ENCODE measurements at places on chromosomes 3 and 15. TPM values are rescaled to one million over a fixed set of nuclear protein-coding genes. Genes with fewer than 3 reads are reported as not detected.

The ACP3 gene
- 31.8 TPM for polyA plus RNA-seq

The GABRR3 gene
- polyA plus RNA-seq = not detected

DNA sequence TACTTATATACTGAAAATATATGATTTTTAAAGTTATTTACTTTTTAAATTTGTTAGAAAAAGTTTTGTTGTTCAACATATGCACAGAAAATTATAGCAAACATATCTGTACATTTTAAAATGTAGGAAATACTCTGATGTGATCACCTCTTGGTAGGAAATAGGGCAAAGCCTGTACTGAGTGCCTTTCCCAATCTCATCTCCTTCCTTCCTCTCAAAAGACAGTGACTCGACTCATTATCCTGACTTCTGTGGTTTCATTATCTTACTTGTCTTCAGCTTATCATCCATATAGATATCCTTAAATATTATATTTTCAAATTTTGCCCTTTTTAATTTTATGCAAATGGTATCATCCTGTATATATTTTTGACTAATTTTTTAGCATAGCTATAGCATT is 18.4 kb upstream of the ALCAM start:
- no peak for DNase-seq

DNA sequence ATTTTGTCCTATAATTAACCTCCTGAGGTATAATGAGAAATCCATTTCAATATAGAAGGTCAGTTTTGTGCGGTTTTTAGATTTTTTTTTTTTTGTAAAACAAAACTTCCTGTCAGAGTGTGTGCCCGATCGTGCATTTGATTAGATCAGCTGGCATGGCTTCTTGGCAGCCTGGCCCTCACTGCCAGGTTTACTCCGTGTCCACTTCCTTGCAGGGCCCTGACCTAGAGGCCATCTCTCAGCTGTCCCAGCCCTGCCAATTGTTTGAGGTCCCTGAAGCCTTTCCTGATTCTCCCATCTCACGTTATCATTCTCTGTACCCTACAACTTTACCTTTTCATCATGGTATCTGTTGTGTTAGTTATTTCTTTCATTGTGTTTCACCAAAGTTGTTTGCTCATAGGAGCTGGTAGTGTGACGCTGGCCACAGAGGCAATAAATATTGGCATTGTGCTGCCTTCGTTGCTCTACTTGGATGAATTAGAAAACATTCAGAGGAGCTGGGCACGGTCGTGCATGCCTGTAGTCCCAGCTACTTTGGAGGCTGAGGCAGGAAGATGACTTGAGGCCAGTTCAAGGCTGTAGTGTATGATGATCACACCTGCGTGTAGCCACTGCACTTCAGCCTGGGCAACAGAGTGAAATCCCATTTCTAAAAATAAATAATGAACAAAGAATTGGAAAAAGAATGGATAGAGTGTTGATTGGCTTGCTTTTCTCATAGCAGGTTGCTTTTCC is 202.0 kb downstream of the GHSR start:
- DNase-seq = no peak

DNA sequence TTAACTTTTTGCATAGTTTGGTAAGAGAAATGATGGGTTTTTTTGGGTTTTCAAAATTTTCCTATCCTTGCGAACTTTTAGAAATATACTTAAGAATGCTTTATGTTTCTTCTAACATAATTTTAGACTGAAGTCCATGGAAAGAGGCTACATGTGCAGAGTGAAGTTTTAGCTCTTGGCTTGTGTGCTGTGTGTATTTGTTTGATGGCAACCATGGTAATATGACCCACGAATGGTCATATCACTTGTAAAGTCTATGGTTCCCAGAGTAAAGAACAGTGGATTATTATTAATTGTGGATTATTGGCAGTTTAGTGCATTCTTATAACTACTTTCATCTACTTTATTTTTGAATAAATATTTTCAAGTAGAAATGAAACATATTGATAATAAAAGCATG is 124.0 kb upstream of the GOLGA6L4 start:
- DNase-seq = no peak

DNA sequence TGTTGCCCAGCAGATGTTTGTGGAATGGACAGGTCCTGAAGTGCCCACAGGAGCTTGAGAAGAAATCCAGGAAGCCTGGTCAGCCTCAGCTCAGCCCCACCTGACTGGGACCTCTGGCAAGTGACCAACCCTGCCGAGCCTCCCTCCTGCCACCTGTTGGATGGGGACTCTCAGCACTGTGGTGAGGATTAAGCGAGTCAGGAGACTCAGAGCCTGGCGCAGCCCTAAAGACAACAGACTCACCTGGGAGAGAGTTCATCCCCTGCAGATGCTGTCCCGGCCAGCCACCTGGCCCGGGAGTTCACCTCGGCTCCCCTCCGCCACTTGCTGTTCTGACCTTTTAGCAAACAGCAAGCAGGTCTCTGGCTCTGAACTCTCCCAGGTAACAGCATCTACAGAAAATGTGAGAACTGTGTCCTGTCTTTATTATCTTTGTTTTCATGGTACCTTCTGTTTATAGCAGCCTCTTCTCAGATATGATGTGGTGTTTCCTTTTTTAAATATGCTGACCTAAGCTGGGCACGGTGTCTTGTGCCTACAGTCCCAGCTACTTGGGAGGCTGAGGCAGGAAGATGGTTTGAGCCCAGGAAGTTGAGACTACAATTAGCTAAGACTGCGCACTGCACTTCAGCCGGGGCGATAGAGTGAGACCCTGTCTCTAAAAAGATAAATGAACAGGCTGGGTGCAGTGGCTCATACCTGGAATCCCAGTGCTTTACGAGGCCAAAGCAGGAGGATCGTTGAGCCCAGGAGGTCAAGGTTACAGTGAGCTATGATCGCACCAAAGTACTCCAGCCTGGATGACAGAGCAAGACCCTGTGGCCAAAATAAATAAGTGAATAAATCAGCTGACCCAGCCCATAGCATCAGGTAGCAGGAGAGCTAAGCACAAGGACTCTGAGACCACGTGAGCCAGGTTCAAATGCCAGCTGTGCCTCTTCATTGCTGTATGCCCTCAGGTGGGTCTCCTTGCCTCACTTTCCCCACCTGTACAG is 32.4 kb upstream of the SLC6A6 start:
- DNase-seq = no peak

- DNase-seq = no peak
These were observed 320.2 kb downstream of the UNC13C start for GRCh38 chr15:54298396-54298795.

- no peak for DNase-seq
These were observed 456.5 kb upstream of the THRB start for GRCh38 chr3:24951180-24951579.

DNA sequence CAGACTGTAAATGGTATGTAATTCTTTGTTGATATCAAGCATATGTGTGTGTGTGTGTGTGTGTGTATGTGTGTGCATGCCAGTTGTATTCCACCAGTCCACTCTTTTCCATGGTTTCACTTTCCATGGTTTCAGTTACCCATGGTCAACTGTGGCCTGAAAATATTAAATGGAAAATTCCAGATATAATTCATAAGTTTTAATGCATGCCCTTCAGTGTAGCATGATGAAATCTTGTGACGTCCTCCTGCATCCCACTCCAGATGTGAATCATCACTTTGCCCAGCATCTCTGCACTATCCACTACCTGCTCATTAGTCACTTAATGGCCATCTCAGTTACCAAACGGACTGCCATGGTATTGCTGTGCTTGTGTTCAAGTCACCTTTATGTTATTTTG is 215.9 kb downstream of the GBE1 start:
- DNase-seq = no peak

DNA sequence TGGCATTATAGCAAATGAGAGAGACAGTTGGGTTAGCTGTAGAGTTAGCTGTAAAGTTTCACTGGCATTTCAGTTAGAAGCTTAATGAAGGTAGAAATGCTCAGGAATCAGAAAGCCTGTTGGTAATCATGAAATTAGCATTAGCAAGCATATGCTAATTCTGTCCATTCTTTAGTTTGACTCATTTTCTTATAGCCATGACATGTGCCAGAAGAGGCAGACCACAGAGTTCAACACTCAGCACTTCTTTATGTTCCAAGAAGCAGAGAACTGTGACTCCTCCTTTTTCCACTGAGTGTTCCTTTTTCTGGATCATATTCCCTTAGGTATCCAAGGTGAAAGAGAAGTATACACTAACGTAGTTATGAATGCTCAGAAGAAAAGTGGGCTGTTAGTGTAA is 276.2 kb upstream of the SGO1 start:
- no peak for DNase-seq

DNA sequence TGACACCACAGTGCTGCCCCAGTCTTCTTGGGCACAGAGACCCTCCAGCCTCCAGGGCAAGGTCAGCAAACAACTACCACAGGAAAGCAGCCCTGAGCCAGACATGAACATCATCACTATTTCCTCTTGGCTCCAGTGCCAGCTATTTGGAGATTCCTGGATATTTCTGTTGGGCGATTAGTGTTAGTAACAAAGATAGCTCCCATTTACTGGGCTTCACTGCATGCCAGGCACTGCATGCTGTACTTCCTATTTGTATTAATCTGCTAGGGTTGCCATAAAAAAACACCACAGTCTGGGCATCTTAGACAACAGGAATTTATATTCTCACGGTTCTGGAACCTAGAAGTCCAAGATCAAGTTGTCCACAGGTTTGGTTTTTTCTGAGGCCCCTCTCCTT is 255.1 kb upstream of the STT3B start:
- no peak for DNase-seq

DNA sequence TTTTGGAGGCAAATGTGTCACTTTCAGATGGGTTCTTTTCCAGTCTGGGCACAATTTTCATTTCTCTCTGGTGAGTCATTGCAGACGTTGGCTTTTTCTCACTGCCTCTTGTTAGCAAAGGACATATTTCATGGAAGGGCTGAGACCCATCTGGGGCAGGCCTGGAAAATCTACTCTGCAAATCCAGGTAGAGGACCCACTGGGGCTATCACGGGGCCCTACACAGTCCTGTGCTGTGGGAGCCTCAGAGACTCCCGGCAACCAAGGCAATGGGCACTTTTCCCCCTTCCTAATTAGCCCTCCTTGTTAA is 58.0 kb downstream of the HRH1 start:
- DNase-seq = no peak

DNA sequence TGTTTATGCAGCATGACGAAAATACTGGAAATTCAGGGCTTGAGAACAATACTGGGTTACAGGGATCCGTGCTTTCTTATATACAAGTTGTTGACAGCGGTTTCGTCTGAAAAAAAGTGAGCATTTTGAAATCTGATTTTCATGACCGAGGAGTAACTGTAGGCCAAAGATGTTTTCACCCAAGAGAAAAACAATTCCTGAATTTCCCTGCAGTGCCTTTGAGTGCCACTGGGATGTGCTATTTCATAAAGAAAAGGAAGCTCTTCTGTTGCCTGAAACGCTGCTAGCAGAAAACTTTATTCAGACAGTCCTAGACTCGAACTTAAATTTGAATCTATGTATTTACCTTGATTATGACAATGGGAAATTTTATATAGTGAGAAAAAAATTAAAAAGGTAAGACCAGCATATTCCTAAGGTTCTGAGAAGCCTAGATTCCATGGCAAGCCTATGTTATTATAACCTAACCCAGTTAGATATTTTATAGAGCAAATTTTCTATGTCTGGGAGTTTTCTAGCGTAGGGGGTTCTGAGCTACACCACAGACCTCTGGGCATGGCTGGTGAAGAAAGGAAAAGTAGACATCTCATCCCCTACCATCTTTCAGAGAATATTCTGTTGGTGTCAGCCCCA is 30.2 kb downstream of the KCNAB1 start:
- peak; percentile 86 for DNase-seq

DNA sequence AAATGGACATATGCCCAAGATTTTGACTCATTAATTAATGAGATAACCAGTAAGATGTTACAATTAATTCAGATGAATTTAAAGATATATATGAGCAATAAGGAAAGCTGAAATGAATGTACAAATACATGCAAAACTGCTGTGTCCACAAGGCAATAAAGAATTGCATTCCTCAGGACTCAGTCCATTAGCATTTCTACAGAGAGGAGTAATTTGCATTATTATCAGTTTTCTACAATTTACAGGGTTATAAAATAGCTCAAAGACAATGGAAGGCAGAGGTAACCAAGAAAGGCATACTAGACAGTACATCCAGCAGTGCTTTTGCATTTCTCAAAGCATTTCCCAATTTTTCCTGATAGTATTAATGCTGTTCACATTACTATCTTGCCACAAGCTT is 377.1 kb upstream of the GOLIM4 start:
- DNase-seq = no peak

GRCh38 chr15:77036537-77037387 is 34.1 kb downstream of the TSPAN3 start:
- DNase-seq = peak; percentile 7
